ENCODE measurements at places on chromosomes 3 and 15.

DNA sequence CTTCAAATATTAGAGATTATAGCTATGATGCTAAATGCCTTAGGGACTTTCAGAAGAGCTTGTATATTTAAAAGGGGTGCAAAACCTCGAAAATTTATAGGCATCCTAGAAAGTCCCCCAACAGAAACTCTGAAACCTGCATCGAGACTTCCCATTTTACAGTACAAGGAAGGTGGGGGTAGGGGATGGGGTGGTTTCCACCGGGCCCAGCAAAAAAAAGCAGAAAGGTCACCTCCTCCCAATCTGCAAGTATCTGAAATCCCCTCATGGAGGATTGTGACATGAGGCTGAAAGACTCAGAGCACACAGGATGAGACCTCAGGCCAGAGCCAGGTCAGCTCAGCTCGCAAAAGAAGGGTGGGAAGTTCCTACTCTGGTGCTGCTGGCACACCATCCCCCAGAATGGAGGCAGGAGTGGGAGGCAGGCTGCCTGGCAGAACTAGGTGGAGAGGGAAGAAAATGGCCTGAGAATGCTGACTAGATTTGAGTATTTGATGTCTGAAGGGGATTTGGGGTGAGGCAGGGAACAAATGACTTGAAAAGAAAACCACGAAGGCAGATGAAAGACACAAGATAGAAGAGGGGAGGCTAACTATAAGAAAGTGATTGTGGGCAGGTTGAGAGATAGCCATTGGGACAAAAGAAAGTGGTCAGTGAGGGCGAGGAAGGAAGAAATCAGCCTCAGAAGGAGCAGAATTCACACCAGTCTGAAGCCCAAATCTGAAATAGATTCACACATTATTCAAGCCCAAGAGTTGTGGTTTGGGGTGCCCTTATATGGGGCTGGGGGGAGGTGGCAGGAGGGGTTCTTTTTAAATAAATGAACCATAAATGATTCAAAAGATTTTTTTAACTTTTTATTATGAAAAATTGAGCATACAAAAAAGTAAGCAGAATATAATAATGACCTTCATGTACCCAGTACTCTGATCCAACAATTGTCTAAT lies 22.5 kb upstream of the TSC22D2 start:
- no peak for DNase-seq

GRCh38 chr15:28923726-28924280 lies 38.0 kb downstream of the APBA2 start:
- no peak for DNase-seq

- no peak for DNase-seq
These were observed 137.7 kb downstream of the TBC1D2B start for GRCh38 chr15:77939851-77940250.

GRCh38 chr15:62363913-62364312 lies 198.8 kb upstream of the C2CD4B start:
- DNase-seq: no peak

DNA sequence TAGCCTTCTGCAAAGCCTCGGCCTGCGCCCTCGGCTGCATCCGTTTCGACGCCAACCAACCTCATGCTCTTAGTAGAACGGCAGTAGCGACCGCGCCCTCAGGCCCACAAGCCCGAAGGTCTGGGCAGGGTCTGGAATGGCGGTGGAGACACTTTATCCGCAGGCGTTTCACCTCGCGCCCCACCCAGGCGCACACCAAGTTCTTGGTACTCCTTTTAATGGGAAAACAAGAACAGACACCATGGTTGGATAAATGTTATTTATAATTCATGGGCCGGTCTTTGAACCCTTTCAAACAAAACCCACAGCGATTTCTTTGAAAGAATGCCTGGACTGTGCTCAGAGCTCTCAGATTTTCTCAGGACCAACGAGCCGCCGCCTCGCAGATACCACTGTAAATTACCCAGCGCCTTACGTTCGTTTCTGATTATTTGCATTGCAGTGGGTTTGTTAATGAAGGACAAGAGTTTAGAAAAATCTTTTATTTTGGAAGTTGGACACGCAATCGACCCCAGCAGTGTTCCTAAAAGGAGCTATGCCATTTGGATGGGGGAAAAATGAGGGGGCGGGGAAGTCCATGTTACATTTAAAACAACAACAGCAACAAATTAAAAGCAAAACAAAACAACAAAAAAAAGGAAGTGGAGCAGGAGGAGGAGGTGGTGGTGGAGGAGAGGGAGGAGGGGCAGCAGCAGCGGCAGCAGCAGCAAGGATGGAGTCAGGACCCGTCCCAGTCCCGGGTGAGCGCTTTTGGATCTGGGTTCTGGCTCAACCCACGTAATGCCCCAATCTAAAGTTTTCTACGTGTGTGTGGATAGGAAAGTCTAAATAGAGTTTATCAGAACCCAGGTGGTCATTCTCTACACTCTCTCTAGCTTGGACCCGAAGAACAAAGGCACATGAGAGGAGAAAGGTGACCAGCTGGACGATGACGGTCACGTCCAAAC lies 993 bp upstream of the ISL2 start:
- no peak for DNase-seq

- DNase-seq: no peak
These were observed 27.9 kb downstream of the EHD4 start for GRCh38 chr15:41944313-41944940.

- no peak for DNase-seq
These were observed 486.3 kb downstream of the SHQ1 start for GRCh38 chr3:72361990-72362389.

DNA sequence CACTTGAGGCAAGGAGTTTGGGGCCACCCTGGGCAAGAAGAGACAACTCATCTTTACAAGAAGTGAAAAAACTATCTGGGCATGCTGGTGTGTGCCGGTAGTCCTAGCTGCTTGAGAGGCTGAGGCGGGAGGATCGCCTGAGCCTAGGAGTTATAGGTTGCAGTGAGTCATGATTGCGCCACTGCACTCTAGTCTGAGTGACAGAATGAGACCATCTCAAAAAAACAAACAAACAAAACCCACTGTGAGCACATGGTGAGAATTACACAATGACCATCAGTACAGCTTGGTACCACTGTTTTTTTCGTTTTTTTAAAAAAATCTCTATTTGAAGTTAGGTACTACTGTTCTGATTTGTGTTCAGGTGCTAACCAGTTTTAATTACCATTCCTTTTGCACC lies 13.6 kb downstream of the VPS39 start:
- peak; percentile 3 for DNase-seq

GRCh38 chr3:29240248-29240647 lies 40.6 kb upstream of the RBMS3 start:
- no peak for DNase-seq

- no peak for DNase-seq
These were observed 7.1 kb upstream of the DLL4 start for GRCh38 chr15:40921949-40922607.

GRCh38 chr15:65906396-65906795 lies 37.1 kb downstream of the RAB11A start:
- DNase-seq: no peak

DNA sequence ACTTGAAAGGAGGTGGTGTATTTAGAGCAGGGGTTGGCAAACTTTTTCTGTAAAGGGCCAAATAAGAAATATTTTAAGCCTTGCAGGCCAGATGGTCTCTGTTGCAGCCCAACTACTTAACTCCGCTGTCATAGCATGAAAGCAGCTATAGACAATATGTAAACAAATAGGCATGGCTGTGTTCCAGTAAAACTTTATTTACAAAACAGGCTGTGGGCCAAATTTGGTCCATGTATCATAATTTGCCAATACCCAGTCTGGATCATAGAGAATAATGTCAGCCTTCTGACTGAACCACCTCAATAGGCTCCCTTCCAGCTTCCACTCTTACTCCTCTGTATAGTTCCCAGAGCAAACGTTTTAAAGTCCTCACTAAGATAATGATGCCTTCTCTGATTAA lies 638.8 kb upstream of the CFAP20DC start:
- no peak for DNase-seq

- DNase-seq: no peak
These were observed 20.6 kb upstream of the ADCY5 start for GRCh38 chr3:123469323-123469995.

- no peak for DNase-seq
These were observed 740 bp downstream of the MAGI1 start for GRCh38 chr3:66037986-66038369.

- no peak for DNase-seq
These were observed 43.3 kb downstream of the ASB7 start for GRCh38 chr15:100645671-100646070.

DNA sequence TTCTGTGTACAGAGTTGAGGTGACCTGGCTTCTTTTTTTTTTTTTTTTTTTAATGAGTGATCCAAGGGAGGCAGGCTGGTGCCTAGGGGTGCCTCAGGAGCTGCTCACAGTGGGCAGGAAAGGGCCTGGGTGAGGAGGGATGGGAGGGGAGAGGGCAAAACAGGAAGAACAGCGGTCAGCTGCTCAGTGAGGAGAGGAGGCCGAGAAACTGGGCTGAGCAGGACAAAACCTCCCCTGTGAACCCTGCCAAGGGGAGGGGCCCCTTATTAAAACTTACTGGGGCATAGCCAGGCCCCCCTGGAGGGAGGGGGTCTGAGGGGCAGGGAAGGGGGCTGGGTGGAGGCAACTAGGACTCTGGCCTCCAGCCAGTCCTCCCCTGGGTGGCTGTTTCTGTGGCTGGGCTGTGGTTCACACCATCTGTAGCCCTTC lies 3.5 kb downstream of the PLEKHO2 start:
- DNase-seq: no peak

DNA sequence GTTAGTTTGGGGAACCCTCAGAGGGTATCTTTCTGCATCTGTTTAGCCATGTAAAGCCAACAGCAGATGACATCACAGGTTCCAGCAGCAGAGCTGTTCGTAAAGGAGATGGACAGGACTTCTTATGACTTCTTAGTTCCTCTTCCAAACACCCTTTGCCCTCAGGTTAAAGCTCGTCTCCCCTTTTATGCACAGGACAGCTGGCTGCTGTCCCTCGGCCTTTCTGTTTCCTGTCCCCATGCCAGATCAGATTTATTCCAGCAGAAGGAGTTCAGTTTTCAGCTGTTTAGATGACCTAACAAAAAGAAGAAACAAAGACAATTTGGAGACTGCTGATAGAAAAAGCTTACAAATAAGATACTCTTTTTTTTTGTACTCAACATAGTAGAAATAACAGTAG lies 45.1 kb downstream of the SEC22A start:
- DNase-seq: no peak

GRCh38 chr3:155861476-155862183 lies 7.4 kb upstream of the SLC33A1 start:
- no peak for DNase-seq

DNA sequence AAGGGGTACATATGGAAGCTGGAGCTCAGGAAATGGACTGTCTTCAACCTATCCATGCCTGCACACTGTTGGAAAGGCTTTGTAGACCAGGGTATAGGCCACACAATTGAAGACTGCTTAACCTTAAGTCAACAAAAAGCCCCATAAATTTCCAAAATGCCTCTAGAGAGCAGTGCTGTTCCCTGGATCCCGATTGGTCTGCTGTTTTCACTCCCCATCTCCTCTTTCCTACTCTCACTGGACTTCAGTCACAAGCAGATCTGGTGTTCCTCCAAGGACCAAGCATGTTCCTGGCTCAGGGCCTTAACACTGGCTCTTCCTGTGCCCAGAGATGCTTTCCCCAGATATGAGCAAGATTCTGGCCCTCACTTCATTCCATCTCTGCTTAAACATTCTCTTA lies 22.8 kb upstream of the LRRC34 start:
- DNase-seq: no peak

DNA sequence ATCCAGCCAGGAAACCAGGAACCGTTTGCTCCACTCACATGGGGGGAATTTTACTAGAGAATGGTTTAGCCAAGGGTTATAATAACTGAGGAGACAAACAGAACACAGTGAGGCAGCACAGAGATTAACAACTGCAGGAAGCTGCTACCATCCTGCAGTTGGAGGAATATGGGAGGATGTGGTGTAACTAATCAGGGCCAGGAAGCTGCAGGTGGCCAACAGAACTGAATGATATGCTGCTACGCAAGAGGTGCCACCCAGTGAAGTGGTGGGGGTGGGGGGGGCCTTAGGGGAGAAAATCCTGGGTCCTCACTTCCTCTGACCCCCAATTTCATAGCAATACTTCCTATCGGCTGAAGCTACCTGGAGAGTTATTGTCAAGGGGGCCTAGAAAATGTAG lies 306.4 kb upstream of the STT3B start:
- no peak for DNase-seq

GRCh38 chr15:50050986-50051743 lies 67.9 kb downstream of the ATP8B4 start:
- DNase-seq: no peak

DNA sequence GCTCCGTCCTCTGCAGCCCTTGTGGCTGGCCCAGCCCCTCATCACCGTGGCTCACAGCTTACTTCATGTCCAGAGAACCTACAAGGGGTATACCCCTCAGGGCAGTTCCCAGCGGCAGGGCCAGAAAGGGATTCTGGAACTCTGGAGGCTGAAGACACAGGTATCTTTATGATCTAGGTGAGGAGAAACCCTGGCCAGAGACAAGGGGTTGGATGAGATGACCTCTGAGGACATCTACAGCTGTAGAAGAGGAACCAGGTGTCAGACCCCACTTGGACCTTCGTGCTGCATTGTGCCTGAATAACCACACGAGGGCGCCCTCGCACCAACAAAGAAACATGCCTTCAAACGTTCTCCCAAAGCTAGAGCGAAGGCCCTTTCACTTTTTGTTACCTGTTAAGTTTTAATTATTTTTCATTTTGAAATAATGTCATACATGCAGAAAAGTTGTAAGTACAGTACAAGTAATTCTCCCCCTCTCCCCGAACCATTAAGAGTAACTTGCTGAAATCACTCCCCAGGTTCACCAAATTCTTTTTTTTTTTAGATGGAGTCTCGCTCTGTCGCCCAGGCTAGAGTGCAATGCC lies 118.7 kb upstream of the SMAD3 start:
- no peak for DNase-seq

DNA sequence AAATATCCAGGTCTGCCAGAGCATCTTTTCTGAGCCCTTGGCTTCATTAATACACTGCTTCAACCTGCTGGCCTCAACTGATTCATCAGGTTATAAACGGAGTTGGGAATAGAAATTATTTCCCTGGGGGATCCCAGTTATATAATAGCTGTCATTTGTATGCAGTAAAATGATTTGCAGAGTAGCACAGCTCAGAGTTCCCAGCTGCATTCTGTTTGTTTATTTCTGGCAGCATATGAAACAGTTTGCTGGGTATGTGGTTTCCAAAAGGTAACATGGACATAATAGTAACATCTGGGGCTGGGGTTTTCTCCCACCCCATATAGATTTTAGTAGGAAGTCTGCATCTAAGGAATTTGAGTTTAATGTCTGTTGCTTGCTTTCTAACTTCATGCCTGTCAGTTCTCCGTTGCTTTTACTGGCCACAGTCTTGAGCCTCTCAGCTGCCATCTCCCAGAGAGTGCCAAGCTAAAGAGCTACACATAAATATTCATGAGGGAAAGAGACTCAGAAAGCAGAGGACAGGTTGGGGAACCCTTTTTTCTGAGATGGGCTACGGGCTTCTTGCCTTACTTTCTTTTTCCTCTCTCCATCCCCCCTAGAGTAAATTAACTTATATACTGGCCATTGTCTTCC lies 124.6 kb downstream of the TMEM108 start:
- no peak for DNase-seq

DNA sequence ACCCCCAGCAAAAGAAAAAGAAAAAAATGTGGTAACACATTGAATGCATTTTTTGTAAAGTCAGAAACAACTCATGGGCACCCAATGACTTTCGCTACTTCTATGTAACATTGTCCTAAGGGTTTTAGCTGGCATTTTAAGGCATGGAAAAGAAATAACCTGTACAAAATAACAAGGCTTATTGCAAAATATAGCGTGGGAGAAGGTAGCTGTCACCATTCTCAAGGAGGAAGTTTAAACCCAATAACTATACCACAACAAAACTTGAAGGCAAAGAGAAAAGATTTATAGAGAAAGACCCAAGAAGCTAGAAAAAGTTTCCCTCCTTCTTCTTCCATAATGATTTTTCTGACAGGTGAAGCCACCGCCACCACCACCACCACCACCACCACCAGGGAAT lies 55.7 kb upstream of the ACP3 start:
- no peak for DNase-seq
